ENCODE measurements at places on chromosomes 13 and 19.

- DNase-seq, result peak; percentile 51
Observed at GRCh38 chr19:9498183-9498902, at the start of gene ZNF560. ZNF560 (minus strand) TSS chr19:9498616; CDS start chr19:9475313, 23,303 bp downstream.

DNA sequence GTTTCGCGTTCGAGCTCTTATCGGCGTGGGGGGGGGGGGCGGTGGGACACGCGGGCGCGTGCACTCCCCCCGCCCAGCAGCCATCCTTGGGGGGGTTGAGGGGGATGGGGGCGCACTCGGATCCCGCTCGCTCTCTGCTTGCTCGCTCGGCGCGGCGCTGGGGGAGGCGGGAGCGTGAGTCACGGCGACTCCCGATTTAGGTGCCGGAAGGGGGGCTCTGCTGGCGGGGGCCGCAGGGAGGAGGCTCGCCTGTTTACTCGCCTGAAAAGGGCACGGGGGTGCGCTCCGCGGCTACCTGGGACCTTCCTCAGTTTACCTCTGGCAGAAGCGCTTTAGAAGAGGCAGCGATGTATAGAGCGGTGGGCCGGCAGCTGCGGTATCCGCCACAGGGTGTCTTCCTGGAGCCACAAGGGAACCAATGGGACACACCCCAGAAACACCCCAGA lies 1.1 kb upstream of the PDE4A start:
- DNase-seq, result peak; percentile 75

DNA sequence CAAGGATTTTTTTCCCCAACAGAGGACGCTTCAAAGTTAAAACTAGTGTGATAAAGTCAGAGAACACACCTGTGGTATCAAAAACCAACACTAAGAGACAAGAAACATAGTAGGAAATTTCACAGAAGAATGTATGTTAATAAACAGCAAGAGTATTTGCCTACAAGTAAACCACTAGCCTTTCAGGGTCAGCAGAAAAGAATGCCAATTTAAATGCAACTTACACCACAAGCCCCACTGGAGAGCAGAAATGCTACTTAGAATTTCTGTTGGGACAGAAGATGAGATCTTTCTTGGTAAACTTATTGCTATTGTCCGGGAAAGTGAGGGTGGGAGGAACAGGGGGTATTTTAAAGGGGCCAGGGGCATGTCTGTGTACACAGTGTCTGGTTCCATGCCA lies 68.6 kb downstream of the STK24 start:
- no peak for DNase-seq

- DNase-seq, result no peak
Observed at GRCh38 chr19:29727906-29728305, 12.8 kb upstream of the C19orf12 start.

- no peak for DNase-seq
Observed at GRCh38 chr13:19681517-19681916, 48.1 kb downstream of the MPHOSPH8 start.

DNA sequence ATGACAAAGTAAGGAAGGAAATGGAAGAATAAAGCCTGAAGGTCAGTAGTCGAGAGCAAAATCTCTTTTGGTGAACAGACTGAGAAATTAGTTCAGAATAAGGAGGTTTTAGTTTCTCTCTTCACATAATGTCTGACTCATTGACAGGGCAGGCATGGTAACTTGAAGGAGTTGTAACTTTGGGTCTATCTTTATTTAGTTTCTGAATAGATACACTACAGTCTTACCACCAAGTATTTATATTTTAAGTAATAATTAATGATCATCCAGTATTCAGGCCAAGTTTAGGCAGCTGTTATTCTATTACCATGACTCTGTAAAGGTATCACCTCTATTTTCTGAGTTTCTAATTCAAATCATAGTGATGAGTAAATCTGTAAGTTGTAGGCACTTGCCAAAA lies 219.9 kb downstream of the SPRY2 start:
- no peak for DNase-seq

DNA sequence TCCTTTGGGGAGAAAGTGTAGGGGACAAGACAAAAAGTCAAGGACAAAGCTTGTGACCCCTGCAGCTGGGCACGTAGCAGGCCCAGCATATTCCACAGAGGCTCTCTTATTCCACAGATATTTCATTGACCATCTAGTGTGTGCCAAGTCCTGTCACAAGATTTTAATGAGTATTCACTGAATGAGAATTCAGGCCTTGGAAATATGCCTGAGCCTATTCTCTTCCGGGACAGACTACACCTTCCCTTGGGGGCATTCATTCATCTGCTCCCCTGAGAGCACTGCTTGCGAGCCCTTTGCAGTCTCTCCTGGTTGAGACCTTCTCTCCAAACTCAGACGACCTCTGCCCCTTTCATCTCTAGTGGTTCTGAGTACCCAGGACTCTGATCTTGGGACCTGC lies 25.5 kb downstream of the ERICH6B start:
- DNase-seq, result no peak

Measured in stimulated activated effector memory CD8-positive, alpha-beta T cell treated with anti-CD3 and anti-CD28 coated beads, Interleukin-12 subunit alpha, Interleukin-12 subunit beta, amount 100 ng/mL, for 72 hours (primary cell).